Brain (organoid and tissue), 16 donors: ENCODE measurements at places on chromosomes 3 and 15. TPM values are rescaled to one million over a fixed set of nuclear protein-coding genes. Genes with fewer than 3 reads are reported as not detected.

The SRPRB gene
- polyA plus RNA-seq: 27.6 TPM

The PHLDB2 gene
- polyA plus RNA-seq: 1.2 TPM

The SHF gene
- polyA plus RNA-seq: 93.7 TPM

The GALNT15 gene
- polyA plus RNA-seq: 23.6 TPM

The FBXW12 gene
- not detected for polyA plus RNA-seq

DNA sequence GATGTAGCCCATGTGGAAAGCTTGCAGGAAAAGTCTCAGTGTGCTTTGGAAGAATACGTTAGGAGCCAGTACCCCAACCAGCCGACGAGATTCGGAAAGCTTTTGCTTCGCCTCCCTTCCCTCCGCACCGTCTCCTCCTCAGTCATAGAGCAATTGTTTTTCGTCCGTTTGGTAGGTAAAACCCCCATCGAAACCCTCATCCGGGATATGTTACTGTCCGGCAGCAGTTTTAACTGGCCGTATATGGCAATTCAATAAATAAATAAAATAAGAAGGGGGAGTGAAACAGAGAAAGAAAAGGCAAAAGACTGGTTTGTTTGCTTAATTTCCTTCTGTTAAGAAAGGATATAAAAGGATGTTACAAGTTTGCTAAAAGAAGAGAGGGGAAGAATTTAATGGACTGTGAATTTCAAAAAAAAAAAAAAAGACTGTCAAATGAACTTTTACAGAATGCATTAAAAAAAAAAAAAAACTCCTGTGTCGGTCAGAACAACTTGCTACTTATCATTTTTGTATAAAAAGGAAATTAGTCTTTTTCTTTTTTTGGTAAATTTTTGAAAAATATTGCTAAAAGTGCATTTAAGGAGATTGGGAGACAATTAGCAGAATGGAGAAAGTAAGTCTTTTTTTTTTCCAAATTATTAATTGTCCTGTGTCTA, 7.0 kb downstream of the NR2F2 start:
- no peak for DNase-seq

GRCh38 chr3:133833880-133834620, 28.4 kb downstream of the SRPRB start:
- DNase-seq: no peak

DNA sequence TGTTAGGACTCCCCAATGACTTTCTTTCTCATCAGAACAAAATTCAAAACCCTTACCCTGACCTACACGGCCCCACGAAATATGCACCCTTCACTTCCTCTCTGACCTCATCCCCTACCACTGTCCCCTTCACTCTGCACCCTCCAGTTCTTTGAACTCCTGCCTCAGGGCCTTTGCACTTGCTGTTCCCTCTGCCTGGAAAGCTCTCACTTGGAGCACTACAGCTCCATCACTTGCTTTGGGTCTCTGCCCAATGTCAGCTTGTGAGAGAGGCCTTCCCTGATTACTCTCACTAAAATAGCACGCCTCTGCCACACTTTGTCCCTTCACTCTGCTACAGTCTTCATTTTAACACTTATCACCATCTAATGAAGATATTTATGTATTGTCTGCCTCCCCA, 32.8 kb upstream of the SMAD3 start:
- DNase-seq: no peak

GRCh38 chr3:127172781-127173515, 20.0 kb upstream of the PRR23E start:
- DNase-seq: no peak

- DNase-seq: no peak
Measured at GRCh38 chr3:180177255-180177654, 140.5 kb upstream of the PEX5L start.

GRCh38 chr15:77013776-77014131, 18.8 kb downstream of the PSTPIP1 start:
- DNase-seq: no peak

DNA sequence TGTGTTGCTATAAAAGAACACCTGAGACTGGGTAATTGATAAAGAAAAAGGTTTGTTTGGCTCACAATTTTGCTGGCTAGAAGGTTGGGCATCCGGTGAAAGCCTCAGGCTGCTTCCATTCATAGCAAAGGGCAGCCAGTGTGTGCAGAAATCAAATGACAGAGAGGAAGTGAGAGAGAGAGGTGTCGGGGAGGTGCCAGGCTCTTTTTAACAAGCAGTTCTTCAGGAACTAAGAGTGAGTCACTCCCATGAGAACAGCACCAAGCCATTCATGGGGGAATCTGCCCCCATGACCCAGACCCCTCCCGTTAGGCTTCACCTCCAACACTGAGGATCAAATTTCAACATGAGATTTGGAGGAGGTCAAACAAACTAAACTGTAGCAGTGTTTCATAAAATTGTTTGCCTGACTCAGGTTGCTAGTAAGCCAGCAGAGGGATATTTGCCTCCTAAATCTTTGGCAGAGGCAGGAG, 4.5 kb upstream of the PARP15 start:
- no peak for DNase-seq

- no peak for DNase-seq
Measured at GRCh38 chr15:101667881-101668280, 15.7 kb upstream of the TM2D3 start.

DNA sequence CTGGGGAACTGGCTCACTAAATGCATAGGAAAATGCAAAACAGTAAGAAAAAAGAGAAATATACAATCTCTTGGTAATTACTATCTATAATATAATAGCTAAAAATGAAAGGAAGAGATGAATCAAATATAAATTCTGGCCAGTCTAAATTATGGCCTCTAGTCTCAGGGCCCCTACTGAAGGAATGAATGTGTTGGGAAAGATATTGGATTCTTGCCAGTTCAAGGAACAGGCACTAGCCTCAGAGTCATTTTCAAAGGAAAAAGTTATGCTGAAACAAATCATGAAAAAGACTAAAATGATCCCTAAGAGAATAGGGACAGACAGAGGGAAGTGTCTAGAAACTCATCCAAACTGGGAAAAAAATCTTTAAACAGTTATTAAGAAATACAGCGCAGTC, 62.4 kb downstream of the C3orf80 start:
- no peak for DNase-seq

DNA sequence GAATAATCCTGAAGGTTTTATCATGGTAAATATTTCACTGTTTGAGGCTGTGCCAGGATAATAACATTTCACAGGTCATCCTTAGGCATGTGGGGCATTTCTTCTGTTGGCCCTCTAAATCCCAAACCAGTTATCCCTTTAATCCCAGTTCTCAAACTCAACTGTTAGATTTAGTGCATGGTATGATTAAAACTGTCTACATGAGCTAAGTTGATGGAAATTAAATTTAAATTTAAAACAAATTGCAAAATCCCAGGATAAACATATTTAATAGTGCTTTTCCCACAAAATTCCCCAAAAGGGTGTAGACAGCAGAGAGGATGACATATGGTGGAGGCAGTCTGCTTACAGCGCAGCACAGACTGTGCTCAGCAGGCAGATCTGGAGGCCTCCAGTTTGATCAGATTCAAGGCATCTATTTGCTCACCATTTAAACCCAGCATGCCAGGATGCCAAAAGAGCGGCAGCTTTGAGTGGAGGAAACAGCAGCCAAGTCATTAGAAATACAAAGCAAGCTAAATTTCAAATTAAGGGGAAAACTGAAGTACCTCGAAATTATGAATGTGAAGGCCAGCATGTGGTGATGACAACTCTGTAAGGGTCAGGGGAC, 325.8 kb downstream of the KCNH8 start:
- DNase-seq: peak; percentile 81

- DNase-seq: no peak
Measured at GRCh38 chr3:129311054-129311902, 32.6 kb downstream of the HMCES start.

GRCh38 chr15:53936137-53936536, 42.1 kb upstream of the UNC13C start:
- no peak for DNase-seq

GRCh38 chr15:22229990-22230819, 149.9 kb downstream of the OR4M2 start:
- no peak for DNase-seq
